ENCODE measurements at places on chromosomes 6 and 20. TPM values are rescaled to one million over a fixed set of nuclear protein-coding genes. Genes with fewer than 3 reads are reported as not detected.

DNA sequence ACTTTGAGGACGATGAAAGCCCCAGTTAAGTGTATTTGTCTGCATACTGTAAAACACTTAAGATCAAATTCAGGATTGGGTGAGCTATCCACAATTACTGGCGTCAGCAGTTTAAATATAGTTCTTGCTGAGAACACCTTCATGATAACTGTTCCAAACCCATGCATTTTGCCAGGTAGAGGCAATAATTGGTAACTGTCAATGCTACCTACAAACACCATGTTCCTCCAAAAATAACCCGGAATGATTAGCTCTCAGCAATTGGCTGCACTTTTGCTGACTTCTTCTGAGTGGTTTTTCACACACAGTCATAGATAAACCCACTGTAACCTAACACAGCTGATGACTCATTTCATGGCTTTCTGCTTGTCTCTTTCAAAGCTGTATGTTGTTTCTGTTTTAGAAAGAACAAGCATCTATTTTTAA, 1358.6 kb upstream of the GJE1 start:
- peak; percentile 2 for DNase-seq

DNA sequence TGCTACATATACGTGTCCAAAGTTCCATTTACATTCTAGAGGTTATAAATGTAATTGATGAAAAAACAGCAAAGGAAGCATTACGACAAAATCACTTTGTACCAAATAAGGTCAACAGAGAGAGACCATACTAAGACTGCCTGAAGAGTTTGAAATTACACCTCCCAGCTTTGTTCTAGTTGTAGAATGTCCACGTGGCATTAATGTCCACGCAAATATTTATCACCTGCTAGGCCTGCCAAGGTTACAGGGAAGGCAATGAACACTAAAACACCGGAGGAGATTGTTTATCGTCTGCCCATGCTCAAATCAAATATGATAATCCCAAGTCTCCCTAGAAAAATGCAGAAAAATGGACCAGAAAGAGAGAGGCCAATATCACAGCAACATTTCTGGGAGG, 6.2 kb downstream of the RALGAPA2 start:
- DNase-seq = no peak

DNA sequence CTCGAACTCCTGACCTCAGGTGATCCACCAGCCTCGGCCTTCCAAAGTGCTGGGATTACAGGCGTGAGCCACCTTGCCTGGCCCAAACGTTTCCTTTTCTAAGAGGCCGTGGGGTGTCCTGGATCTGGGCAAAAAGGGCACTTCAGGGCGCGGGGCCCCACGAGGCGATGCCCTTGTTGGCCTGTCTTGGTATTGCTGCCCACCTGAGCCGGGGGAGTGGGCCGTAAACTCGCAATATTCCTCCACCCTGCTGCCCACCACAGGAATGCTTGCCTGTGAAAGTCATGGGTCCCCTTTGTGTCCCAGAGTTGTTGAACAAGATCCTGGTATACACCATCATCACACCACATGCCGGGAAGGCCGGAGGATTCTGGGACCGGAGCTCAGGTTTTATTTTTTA, 49.0 kb downstream of the SSR1 start:
- no peak for DNase-seq

- DNase-seq = no peak
These were observed 14.6 kb upstream of the BLCAP start for GRCh38 chr20:37542281-37542680.

GRCh38 chr20:60408435-60408834, 450.2 kb downstream of the CDH26 start:
- no peak for DNase-seq

- DNase-seq = peak; percentile 42
These were observed at the start of gene SLC44A4 for GRCh38 chr6:31878726-31879125. Gene SLC44A4 (minus strand): TSS chr6:31878997. CDS start chr6:31878980, 17 bp downstream.

GRCh38 chr6:162653808-162654207, 73.8 kb downstream of the PRKN start:
- DNase-seq = no peak

COL9A3 gene
- total RNA-seq = 8.3 TPM

SSR1 gene
- 118 TPM for total RNA-seq

EFCAB8 gene
- 1.1 TPM for total RNA-seq
